ENCODE measurements at places on chromosomes 5 and 9.

GRCh38 chr5:56172241-56172640 lies 60.9 kb downstream of the ANKRD55 start:
- DNase-seq = no peak

GRCh38 chr5:154749491-154749890 lies 5.7 kb upstream of the LARP1 start:
- DNase-seq = no peak

- DNase-seq = no peak
These were observed 485.8 kb downstream of the SEMA5A start for GRCh38 chr5:9059920-9060691.

DNA sequence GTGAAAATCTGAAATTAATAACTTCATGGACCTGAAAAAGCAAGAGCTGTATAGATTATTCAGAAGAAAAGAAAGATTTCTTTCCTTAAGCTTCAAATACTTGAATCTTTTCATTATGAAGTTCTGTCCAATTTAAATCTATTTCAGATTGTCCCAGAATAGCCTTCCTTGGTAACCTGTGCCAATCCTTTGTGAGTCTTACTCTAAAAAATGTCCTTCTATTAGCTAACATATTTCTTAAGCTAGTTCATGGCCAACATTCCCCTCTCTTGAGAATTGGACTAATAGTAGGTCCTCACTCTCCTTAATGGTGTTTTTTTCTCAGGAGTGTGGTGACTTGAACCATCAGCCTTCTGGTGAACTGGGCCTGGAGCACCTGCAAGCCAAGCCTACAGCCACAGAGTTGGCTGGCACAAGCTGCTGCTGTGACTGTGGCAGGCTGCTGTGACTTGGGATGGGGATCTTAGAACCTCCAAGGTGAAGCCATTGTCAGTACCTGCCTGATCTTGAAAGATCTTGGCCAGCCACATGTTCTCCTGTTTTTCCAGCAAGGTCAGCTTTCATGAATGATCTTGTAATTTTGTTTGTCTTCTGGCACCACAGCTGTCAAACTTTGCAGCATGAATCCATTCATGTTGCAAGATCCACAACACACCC lies 262.6 kb upstream of the MAP3K1 start:
- DNase-seq = no peak

GRCh38 chr5:116315531-116315930 lies 230.7 kb downstream of the COMMD10 start:
- no peak for DNase-seq

GRCh38 chr9:128275198-128276007 lies at the start of gene GOLGA2:
TSS of gene GOLGA2 (minus strand) at chr9:128276007. CDS start at chr9:128275976, 31 bp downstream.
- no peak for DNase-seq

All from stimulated activated CD4-positive, alpha-beta T cell treated with anti-CD3 and anti-CD28 coated beads, Interleukin-4, amount 100 ng/mL, for 48 hours (primary cell).